ENCODE measurements at places on chromosomes 2 and 18. TPM values are rescaled to one million over a fixed set of nuclear protein-coding genes. Genes with fewer than 3 reads are reported as not detected.

Gene PLCD4
- 11.8 TPM for total RNA-seq

Gene POTEI
- not detected for total RNA-seq

Gene MAL
- total RNA-seq, result 0.17 TPM

Gene BOK
- total RNA-seq, result 17.2 TPM

Gene SMAD4
- total RNA-seq, result 93.8 TPM

Gene TRABD2A
- 17.5 TPM for total RNA-seq

Gene SCYGR8
- not detected for total RNA-seq

Gene UNC50
- total RNA-seq, result 54.3 TPM

Gene ARL5A
- 44.5 TPM for total RNA-seq

Gene NFU1
- 30.8 TPM for total RNA-seq

All from smooth muscle cell of trachea (primary cell).